ENCODE measurements at places on chromosomes 3 and 15. TPM values are rescaled to one million over a fixed set of nuclear protein-coding genes. Genes with fewer than 3 reads are reported as not detected.
A peak's percentile ranks its signal among the peaks of the same experiment; 100 is the strongest.

DNA sequence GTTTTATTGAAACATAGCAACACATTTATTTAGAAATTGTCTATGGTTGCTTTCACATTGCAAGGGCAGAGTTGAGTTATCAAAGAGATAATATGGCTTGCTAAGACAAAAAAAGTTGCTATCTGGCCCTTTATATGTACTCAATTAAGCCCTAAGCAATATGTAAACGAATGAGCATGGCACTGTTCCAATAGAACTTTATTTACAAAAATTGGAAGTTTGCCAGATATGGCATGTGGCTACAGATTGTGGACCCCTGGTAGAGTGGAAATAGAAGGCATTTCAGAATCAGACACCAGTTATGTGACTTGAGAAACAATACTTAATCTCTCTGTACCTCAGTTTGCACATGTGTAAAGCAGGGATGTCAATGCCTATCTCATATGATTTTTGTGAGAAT lies 515.6 kb upstream of the SGO1 start:
- no peak overlapping the region for H3K4me3 ChIP-seq
- no peak for DNase-seq
- H3K27me3 ChIP-seq, result no peaks in the 10 kb centered on the region
- no peak overlapping the region for H3K27ac ChIP-seq

DNA sequence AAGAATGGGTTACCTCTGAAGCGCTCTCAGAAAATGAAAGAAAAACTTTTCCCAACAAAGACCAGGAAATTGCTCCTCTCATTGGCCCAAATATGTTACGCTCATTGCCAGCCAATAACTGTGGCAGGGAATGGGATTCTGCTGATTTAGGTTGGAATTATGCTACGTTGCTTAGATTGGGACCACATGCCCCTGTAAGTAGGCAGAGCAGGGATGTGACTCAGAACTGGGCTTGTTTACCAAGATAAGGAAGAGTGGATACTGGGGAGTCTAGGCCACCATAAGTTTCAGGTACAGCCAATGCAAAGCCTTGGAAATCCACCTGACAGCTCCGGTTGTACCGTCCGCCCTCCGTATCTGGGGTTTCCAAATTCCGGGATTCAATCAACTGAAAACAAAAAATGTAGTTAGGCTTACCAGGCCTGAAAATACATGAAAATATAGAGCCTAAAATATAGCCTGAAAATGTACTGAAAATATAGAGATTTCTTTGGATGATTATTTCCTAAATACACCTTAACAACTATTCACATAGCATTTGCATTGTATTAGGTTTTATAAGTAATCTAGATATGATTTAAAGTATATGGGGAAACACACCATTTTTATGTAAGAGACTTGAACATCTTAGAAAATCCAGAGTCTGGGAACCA lies 1.5 kb upstream of the TCF12 start:
- no peak overlapping the region for H3K27ac ChIP-seq
- H3K36me3 ChIP-seq, result peaks cover 2% of the 10 kb centered on the region
- peak overlapping the region; percentile 97 for H3K4me3 ChIP-seq
- DNase-seq, result no peak
- no peaks in the 10 kb centered on the region for H3K27me3 ChIP-seq

Gene KNG1
- not detected for total RNA-seq

Gene DOCK3
- 0.09 TPM for total RNA-seq

Gene ZIC4
- total RNA-seq, result not detected

GRCh38 chr3:151635905-151636304 lies 97.8 kb upstream of the AADACL2 start:
- H3K4me3 ChIP-seq, result no peak overlapping the region
- no peak overlapping the region for H3K27ac ChIP-seq
- no peak for DNase-seq
- no peaks in the 10 kb centered on the region for H3K27me3 ChIP-seq

Measured in pancreas (tissue), 10 donors.